ENCODE measurements at places on chromosomes 16 and 17.

DNA sequence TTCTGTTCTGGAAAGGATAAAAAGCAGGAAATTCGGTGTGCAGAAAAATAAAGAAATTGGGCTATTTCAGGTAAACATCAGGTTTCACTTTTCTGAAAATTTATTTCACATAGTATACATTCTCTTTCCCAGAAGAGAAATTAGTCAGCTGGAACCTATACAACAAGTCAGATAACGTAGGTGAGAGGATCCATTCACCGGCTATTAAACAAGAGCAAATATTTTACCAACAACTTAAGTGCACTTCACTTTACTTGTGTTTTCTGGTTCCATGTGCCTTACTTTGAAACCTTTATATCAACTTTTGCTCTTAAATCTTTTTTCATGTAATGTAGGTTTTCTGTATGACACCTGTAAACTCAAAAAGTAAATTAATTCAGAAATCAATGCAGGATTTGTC is 839.7 kb downstream of the CDH11 start:
- no peak for DNase-seq

DNA sequence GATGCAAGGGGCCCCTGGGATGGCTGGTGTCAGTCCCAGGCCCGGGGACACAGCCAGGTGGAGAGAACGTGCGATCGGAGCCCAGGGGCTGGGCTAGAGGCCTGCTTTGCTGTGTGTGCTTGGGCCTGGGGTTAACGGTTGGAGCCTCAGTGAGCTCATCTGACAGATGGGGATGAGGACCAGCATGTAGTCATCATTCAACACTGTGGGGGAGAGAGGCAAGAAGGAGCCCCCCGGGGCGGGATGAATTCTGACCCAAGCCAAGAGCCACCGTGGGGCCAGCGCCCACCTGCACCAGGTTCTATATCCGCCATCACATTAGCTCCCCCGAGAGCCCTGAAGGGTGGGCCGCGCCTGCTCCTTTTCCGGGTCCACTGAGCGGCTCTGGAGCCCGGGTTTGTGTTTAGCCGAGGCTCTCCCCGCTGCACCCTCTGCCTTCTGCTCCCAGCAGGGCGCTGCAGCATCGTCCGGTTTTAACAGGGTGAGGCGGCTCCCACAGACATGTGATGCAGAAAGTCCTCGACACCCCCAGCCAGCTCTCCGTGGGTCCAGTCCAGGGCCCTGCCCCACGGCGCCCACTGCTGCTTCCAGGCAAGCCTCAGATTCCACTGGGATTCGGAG is 365.7 kb downstream of the SEC14L1 start:
- DNase-seq: peak; percentile 61

DNA sequence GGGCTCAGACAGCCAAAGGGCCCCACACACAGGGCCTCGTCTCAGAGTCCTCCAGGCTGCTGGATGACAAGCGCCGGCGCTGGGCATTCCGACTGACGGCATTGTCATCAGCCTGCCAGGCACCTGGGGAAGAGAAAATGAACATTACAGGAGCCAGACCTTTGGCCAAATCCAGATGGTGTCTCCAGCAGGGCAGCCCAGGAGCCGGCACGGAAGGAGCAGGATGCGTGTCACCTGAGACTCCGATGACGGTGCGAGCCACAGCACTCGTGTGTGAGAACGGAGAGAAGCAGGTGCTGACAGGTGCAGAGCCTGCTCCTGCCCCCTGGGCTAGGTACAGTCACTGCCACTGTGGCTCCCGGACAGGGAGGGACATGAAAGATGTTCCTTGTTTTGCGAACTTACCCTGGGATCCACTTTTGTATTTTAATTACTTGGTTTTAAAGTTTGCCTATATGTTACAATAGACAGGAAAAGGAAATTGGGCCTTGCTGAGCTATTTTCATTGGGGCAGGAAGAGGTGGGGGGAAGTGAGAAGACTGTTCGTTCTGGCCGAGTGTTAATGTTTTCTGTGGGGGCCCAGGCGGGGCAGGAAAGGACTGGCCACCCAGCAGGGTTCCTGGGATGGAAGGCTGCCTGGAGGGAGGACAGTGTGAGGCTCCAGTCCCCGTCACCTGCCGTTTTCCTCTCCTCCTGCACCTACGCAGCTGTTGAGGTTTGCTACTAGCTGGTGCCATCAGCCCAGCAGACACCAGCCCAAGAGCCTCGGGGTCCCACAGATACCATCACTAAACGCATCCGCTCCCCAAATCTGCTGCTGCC is 4.4 kb upstream of the FOXJ1 start:
- DNase-seq: no peak

GRCh38 chr17:46178550-46179214 is 14.5 kb downstream of the KANSL1 start:
- no peak for DNase-seq

DNA sequence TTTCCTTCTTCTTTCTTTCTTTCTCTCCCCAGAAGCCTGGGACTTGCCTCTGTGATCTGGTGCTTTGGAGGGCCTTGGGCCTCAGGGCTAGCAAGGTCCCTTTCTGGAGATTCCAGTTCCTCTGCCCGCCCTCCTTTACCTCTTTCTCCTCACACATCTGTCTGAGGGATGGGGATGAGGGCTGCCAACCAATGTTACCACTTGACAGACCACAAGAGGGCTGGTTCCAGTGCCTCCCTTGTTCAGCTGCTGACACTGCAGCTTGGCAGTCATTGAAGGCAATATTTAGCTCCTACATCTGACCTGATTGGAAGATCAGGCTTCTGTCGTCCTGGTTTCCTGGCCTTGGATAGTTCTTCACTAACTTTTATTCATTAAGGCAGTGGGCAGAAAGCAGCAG is 3.6 kb upstream of the ZNF652 start:
- no peak for DNase-seq

DNA sequence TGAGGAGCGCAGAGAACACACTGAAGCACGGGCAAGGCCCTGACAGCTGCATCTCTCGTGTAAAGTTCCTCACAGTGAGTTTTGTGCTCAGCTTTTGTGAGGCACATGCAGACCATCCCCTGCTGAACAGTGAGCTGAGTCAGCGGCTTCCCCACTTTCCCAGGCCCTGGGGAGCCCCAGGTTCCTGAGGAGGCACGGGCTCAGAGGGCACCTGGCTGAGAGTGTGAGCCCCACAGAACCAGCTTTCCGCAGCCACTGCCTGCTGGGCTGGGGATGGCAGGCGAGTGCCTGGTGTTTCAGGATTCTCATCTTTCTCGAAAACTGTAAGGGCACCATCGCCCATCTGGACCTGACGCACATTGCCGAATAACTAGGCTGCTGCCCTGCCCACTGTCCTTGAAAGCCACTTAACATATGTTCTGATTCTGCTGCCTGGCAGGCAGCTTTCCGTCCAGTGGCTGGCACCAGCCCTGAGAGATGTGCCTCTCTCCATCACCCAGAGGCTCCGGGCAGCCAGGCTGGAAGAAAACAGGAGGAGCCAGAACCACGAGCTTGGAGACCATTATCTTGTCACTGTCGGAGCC is 266.7 kb upstream of the FOXF1 start:
- DNase-seq: no peak

- DNase-seq: no peak
Observed at GRCh38 chr17:66076546-66077190, 115.3 kb downstream of the CEP112 start.

- DNase-seq: no peak
Observed at GRCh38 chr17:34761646-34762045, 182.3 kb downstream of the TMEM132E start.
